LoVo (cell line): ENCODE measurements at places on chromosomes 11 and 22.

DNA sequence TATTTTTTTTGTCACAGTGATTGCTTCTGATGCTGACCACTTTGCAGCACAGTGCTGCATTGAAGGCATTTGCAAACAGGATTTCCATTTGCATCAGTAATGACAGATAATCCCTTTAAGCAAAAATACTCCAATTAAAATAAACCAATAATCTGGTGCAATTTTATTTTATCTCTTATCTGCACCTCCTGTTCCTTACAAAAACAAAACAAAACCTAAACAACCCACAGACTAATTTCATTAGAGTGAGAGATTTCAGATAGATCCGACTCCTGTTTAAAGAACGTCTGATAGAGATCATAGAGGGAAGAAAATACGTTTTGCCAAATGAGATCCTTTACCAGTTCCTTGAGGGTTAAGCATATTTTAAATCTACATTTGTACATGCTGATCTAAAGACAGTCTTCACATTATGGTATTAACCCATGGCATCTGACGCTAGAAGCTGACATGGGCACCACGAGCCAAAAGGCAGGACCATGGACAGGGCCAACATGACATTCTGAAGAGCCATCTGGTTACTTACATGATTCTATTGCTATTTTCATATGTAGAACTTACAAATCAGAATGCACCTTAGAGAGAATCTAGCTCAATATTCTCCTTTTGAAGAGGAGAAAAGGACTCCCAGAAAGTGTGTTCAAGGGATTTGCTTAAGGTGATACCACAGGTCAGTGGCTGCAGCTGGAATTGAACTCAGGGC, 286.2 kb upstream of the NARS2 start:
- DNase-seq, result no peak

- DNase-seq, result no peak
Observed at GRCh38 chr11:119585043-119585781, 143.8 kb downstream of the NECTIN1 start.

DNA sequence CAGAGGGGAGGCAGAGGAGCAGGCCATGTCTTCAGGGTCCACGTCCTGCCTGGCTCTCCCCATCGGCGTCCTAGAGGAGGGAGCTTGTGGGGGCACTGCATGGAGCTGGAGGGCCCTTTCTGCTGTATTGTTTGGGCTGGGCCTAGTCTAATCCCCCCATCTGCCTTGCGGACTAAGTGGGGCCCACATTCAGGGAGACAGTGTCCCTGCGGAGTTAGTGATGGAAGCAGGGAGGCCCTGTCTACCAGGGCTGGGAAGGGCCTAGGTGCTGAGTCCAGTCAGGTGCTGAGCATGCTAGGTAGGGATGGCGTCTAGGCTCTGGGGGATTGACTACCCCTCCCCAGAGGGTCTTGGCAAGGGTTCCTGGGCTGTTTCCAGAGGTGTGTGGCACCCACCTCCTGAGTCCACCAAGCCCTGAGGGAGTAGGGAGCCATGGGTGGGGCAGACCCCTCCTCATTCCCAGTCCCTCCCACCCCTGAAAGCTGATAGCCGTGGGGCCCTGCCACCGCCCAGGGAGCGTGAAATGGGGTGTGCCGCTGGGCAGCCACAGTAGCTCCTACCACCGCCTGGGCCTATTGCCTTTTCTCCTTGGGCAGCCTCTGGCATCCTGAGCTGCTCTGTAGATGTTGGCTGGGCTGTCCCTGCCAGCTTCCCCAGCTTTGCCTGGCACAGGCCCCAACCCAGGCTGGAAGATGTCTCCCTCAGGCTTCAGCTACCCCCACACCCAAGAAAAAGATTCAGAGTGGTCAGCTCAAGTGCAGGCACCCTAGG, 1.9 kb upstream of the POLD4 start:
- no peak for DNase-seq

DNA sequence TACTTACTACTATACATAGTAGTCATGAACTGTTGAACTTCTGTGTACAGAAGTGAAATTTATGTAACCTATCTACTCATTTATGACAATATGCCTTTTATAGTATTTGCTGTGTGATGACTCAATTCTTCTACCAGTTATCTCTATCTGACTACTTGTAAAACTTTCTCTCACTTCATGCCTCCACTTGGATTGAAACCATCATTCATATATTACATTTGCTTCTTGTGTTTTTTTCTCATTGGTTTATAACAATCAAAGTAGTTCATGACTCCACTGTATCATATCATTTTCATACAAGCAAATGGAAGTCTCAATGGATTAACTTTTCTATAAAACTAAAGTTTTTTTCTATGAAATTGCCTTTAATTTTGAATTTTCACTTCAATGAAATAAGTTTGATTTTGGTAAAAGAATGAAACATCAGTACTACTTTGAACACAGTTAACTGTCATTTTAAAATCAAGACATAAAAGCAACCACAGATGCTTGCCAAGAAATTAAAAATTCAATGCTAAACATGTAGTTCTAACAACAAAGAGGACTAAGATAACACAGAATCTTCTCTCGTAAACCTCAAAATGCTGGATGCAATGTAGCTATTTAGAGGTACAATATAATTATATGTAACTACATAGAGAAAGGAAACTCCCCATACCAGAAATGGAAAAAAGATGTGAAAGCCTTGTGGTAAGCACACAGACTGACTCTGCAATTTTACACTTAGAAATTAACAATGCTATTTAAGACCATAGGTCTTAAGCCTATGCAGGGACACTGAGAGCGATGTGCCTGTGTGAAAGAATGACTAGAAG, 27.6 kb upstream of the EXPH5 start:
- DNase-seq, result peak; percentile 60

DNA sequence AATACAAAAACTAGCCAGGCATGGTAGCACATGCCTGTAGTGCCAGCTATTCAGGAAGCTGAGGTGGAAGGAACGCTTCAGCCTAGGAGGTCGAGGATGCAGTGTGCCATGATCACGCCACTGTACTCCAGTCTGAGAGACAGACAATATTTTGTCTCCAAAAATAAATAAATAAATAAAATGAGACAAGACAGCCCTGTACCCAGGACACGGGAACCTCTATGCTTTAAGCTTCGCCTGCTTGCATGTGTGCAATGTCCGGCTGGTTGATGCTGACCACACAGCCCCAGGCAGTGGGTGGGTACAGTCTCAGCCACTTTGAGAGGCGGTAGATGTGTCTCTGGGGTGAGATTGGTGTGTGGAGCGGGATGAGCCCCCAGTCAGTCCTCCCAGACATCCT, 52.0 kb upstream of the MPEG1 start:
- no peak for DNase-seq

- no peak for DNase-seq
Observed at GRCh38 chr11:339963-340362, 19.3 kb upstream of the IFITM3 start.

DNA sequence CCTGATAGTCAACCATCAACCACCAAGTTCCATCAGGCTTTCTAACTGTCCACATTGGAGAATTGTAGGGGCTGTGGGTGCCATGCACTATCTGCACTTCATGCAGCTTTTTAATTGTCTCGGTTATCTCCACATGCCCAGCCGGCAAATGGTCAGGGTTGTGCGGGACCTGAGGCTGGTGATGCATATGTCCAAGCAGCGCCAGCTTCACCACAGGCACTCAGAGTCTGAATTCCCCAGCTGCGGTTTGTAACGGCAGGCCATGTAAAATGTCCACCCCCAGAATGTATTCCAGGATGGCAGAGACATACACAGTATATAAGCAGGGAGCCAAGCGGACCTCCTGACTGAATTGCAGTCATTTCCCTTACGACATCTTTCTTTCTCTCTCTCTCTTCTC, 435.6 kb downstream of the DYNC2H1 start:
- DNase-seq, result no peak

GRCh38 chr11:40186437-40187263, 1272.8 kb downstream of the LRRC4C start:
- no peak for DNase-seq

- no peak for DNase-seq
Observed at GRCh38 chr22:35664955-35665587, 16.8 kb downstream of the APOL6 start.

- DNase-seq, result no peak
Observed at GRCh38 chr22:46142548-46143490, 7.5 kb upstream of the PPARA start.

DNA sequence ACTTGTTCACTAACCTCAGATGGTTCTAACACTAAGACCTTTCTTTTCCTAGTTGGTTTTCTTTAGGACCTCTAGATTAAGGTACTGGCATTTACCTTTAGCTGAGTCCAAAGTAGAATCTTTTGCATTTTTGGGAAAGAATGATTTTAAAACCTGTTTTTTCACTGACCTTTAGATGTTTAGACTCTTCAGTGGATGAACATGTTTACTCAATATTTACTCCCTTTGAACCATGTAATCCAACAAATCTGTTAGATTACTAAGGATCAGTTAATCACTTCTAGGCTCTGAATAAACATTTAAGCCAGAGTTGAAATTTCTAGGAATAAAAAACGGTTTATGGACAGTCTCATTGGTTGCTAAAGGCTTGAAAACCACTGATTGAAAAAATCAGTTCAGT, 6.2 kb downstream of the TMEM135 start:
- no peak for DNase-seq

- DNase-seq, result no peak
Observed at GRCh38 chr11:124724979-124725718, 14.6 kb upstream of the NRGN start.

GRCh38 chr11:11480971-11481370, 127.9 kb upstream of the CSNK2A3 start:
- no peak for DNase-seq

DNA sequence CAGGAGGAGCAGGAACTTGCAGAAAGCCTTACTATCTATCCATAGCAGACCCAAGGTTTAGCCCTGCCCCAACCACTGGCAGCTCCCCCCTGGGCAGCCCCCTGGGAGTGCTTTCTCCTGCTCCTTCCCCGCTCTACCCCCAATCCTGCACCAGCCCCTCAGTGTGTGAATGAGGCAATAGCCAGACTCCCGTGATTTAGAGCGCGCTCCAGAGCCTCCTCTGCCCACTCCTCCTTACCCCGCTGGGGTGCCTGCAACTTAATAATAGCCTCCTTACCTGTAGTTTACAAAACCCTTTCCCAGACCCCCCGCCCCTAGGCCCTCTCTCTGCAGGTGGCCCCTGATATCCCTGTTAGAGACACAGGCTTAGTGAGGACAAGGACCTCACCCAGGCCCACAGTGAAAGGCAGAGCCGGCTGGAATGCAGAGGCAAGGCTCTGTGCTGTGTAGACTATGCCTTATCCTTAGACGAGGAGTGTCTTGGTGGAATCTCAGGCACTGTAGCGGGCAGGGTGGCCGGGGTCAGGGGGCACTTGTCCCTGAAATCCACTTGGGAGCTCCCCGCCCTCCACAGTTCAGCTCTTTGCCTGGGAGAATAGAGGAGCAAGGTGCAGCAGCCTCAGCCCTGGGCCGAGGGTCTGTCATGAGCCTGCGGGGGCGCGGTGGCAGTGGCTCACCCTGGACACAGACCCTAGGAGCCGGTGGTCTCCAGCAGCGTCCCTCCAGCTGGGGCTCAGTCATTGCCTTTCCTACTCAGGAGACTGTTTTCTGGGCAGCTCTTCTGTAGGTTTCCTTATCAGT, 4.3 kb upstream of the CARNS1 start:
- no peak for DNase-seq

DNA sequence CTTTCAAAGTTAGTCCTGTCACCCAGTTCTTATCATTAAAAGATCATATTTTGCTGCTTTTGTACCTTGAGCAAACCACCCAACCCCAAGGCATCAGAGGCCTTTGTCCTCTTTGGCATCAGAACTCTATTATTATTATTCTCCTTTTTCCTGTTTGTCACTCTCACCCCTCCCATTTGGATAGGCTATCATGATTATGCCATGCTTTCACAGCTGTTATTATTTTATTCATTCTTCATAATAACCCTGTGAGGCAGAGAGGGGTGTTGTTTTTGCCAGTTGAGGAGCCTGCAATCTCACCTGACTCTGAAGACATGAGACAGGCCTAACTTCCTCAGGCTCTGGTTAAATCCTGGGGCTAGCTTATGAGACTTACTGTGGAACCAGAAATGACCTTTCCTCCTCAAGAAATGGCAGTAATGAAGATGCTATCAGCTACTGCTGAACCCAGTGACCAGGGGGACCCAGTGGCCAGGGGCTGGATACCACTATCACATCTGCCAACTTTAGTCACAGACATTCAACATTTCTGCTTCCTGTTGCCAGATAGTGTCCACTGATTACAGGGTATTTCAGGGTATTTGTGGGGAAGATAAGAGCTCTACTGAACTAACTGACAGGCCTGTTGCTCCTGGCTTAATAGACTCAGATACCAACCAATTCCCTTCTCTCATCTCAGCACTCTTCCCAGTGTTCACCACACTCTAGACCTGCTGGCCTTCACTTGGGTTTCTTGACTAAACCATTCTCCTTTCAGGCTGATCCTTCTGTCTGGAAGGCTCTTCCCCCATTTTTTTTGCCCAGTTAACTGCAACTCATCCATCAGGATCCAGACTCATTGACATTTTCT, 11.8 kb upstream of the SWAP70 start:
- DNase-seq, result no peak

DNA sequence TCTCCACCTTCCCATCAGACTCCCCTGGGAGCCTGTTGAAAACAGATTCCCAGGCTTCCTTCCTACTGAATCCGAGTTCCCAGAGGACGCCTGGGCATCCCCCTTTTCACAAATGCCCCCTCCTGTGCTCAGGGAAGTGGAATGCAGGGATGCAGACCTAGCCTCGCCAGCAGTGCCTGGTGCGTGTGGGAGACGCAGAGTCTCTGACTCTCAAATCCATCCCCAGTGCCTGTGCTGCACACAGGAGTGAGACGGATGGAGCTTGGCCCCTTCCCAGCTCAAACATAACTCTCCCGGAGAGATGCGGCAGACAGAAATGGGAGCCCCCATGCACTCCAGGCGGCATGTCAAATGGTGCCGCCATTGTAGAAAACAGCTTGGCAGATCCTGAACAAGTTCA, 62.6 kb downstream of the CTTN start:
- DNase-seq, result no peak
